ENCODE measurements at places on chromosomes 5 and 9. TPM values are rescaled to one million over a fixed set of nuclear protein-coding genes. Genes with fewer than 3 reads are reported as not detected.

TSSK1B gene
- total RNA-seq = 0.11 TPM

FRMPD1 gene
- total RNA-seq = not detected

TAL2 gene
- 0.12 TPM for total RNA-seq

TIMD4 gene
- total RNA-seq = not detected

NUTM2F gene
- not detected for total RNA-seq

MYMK gene
- total RNA-seq = not detected

GABRA1 gene
- not detected for total RNA-seq

All from uterine smooth muscle cell (primary cell).